ENCODE measurements at places on chromosomes 2 and 18.

- no peak for DNase-seq
These were observed 34.5 kb downstream of the ADCYAP1 start for GRCh38 chr18:939166-939565.

- no peak for DNase-seq
These were observed 1049.9 kb downstream of the TSN start for GRCh38 chr2:122805346-122805745.

GRCh38 chr2:71269511-71270090, 42.7 kb upstream of the PAIP2B start:
- DNase-seq = no peak

GRCh38 chr2:133193544-133194361, 374.5 kb downstream of the NCKAP5 start:
- DNase-seq = no peak

DNA sequence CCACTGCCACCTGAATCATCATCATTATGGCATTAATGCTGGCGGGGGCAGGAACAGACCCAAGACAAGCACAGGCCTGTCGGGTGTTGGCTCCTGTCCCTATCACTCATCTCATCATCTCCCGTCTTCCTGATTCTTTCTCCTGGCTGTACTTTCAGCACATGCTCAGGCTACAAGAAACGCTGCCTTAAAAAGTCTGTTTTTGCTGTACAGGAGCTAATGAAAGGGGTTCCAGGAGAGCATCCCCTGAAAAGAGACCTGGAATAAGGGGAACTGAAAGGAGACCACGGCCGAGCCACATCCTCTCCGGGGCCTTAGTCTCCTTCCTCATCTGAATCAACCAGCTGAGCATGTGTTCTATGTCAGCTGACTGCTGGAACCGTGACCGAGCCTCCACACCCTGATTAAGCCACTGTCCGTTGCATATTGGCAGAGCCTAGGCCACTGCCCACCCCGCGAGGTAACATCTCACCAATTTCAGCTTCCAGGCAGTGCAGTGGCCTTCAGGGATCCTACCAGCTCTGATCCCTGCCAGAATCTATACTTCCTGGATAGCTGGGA, 62.6 kb downstream of the DNMT3A start:
- DNase-seq = no peak

- no peak for DNase-seq
These were observed 1.5 kb downstream of the FAM110C start for GRCh38 chr2:44748-45341.

GRCh38 chr2:210555555-210555954, 844 bp upstream of the CPS1 start:
- DNase-seq = no peak

DNA sequence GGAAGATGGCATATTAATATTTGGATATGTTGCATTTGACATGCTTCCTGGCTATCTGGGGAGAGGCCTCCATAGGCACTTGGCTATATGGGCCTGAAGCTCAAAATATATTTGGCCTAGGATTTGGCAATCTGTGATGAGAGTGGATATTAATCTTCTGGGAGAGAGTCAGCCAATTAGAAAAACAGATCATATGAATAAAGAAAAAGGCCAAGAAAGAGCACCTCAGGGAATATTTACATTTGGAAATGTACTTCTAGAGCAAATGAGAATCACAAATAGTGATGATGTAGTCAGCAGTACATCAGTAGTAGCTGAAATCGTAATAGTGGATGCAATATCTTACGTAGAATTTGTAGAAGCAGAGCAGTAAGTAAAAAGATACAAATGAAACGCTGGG, 277.0 kb downstream of the CTNNA2 start:
- no peak for DNase-seq

DNA sequence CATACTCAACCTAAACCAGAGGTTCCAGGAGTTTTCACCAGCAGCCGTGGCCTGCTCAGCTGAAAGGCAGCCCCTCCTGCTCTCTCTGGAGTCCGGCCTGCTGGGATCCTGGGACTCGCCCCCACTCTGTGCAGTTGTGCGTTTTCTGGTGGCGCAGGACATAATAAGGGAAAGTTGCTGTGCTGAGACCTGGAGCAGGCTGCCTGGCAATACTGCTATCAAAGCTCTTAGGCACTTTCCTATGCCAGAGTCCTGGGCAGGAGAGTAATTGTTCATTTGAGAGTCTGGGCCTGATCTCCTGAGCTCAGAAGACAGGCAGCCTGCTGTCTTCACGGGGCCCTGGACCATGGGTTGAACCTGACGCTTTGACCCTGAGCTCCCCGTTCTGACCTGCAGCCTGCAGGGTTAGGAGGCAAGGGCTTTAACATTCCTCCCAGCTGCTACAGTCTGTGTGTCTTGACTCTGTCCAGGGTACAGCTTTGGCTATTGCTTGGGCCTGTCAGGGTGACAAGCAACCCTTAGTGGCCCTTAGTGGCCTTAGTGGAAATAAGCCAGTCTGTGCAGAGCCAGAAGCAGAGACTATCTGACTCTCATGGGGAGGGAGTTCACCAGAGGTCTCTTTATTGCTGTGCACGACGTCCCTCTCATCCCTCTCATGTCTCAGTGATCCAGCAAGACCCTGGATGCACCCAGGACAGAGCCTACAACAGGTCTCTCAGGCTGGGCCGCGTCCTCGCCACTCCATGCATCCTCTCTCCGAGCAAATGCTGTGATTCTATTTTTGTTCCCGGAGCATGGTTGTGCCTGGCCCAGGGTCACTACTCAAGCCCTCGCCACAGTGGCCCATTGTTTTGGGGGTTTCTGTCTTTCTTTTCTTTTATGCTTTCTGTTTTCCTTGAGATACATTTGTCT, 60.6 kb downstream of the ACKR3 start:
- no peak for DNase-seq

GRCh38 chr18:75211953-75212750, 1.6 kb downstream of the TSHZ1 start:
- DNase-seq = peak; percentile 9

- DNase-seq = no peak
These were observed 131.3 kb downstream of the COL6A3 start for GRCh38 chr2:237282568-237283128.

- peak; percentile 11 for DNase-seq
These were observed 41.5 kb upstream of the RPE start for GRCh38 chr2:209960676-209961630.

GRCh38 chr2:10448576-10449485, 704 bp upstream of the ODC1 start:
- DNase-seq = peak; percentile 87

- DNase-seq = no peak
These were observed 172.0 kb upstream of the NRP2 start for GRCh38 chr2:205510345-205510744.

GRCh38 chr2:216044883-216045486, 31.6 kb upstream of the MREG start:
- no peak for DNase-seq

DNA sequence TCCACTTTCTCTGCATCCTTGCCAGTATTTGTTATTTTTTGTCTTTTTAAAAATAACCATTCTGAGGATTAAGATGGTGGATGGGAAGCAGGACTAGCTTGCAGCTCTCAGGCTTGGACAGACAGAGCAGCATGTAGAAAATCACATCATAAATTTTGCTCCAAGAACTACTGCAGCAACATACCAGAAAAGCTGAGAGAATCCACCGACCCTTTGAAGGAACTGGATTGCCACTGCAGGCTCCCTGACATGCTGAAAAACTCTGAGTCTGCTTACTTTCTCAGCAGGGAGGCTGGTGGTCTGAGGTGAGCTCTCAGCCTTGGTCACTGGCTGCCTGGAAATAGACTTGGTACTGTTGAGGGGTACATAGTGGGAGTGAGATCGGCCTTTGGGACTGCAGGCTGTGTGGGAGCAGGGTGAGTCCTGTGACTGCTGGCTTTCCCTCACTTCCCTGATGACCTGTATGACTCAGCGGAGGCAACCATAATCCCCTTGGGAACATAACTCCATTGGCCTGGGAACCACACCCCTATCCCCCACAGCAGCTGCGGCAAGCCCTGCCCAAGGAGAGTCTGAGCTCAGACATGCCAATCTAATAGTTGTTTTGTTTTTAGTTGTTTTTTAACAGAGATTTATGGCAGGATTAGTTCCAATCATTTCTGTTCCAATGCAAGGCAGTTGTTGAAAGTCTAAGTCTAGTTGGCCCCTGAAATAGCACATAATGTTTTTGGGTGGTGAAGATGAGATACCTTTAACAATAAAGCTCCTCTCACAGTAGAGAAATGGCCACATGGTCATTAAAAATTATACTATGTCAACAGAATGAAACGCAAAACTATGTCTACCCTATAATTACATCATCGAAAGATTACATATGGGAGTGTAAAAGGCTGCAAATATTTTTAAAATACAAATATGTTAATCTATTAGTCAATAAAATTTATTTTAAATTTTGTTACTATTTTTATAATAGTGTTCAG, 414.2 kb upstream of the CHAC2 start:
- DNase-seq = no peak

DNA sequence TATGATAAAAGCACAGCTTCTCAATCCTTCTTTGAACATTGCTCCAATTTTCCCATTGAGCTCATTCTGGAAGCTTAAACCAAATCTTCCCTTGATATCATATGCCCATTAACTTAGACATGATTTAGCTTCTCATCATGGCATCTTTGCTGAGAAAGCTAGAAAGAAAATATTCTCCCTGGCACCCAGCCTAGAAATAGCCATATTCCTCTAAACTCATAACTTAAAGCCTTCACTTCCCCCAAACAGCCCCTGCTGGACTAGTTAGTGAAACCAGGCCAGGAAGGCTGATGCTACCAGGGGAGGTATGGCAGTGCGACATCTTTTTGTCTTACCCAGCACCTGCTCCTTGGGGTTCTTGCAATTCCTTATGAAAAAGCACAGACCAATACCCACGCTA, 4.3 kb downstream of the AAK1 start:
- DNase-seq = no peak

GRCh38 chr18:41820784-41821183, 134.2 kb upstream of the PIK3C3 start:
- no peak for DNase-seq

DNA sequence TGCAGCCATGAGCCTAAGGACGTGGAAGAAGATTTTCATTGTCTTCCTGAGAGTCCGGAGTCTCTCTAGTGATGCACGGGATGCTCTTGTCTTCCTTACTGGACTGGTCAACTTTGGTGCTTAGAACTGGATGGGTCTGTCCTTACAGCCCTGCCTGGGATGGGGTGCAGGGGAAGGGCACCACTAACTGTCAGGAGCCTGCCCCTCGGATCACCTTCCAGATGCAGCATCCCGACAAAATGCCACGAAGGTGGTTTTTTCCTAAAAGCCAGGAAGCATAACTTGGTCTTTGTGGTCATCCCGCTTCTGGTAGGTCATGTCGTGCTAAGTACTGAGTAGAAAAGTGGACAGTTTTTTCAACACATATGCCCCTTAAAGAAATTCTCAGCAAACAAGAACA, 207.4 kb upstream of the TWIST2 start:
- DNase-seq = no peak

DNA sequence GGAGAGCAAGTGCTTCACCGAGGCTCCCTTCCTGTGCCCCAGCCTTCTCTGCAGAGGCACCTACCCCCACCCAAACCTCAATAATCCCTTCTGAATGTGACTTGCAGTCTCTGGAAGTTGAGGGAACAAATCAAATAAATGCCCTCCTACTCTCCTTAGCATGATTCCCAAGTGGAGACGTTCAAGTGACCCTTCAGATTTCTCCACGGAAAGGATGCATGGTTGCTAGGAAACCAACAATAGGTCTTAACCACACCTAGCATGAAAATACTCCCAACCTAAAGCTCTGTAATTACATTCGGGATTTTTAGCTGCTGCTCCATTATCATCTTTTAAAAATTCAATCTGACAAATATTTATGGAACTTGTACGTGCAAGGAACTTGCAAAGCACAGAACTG, 50.2 kb upstream of the CABLES1 start:
- no peak for DNase-seq

DNA sequence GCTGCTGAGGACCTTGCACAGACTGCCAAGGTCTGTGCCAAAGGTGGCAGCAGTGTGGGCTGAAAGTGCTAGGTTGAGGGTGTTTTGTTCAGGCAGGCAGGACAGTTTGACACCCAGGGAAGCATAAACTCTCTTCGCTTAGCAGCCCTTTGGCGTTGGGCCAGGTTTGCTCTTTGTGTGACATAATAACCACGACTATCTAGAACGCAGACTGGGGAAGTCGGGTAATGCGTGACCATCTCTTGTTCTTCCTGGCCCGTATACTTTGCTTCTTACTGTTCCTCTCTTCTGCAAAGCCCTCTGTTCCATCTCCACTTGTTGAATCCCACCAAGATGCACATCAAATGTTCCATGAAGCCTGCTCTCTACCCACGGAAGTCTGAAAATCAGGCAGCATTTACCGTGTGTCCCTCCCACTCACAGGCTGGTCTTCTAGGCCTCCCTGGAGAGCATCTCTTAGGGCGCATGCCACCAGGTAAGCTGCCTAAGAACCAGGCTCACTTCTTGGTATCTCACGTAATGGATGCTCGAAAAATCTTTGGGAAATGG, 96.7 kb upstream of the LMAN1 start:
- DNase-seq = no peak

- DNase-seq = no peak
These were observed 236.8 kb downstream of the SATB2 start for GRCh38 chr2:199220920-199221319.

GRCh38 chr2:16425462-16426336, 239.9 kb downstream of the CYRIA start:
- DNase-seq = no peak

- DNase-seq = no peak
These were observed 9.6 kb upstream of the THNSL2 start for GRCh38 chr2:88160517-88160916.

GRCh38 chr2:25829377-25829704, 48.9 kb downstream of the ASXL2 start:
- DNase-seq = no peak

DNA sequence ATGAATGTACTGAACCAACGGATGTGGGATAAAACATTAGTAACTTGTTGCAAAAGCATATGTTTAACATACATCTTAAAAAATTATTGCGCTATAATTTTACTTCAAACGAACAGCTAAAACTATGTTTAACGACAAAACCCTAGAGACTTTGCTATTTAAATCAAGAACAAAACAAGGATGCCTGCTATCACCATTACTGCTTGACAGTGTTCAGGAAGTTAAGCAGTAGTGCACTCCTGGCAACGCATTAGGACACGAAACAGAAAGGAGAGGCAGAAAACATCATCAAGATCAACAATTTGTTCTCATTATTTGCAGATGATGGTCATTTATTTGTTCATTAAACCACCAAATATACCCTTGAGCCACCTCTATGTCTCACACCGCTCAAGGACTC, 151.9 kb downstream of the GALNT1 start:
- no peak for DNase-seq

GRCh38 chr2:66305718-66306117, 129.2 kb upstream of the MEIS1 start:
- DNase-seq = no peak
